ENCODE measurements at places on chromosomes 3 and 15.

- no peak for DNase-seq
These were observed 1.2 kb downstream of the KLF13 start for GRCh38 chr15:31327669-31328427.

DNA sequence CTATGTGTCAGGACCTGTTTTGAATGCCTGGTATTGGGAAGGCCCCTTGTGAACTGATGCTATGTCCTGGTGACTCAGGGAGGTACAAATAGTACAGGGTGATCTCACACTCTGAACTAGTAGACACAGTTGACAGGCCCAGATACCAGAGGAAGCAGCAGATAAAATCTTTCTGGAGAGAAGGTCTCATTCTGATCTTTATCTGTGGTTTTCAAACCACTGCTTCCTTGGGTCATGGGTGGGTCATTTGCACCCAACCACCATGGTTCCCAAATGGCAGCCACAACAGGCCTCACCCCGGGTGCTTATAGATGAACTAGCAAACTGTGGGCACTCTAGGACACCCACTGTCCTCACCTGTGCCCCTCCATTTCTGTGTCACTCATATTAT, 43.4 kb downstream of the PXYLP1 start:
- DNase-seq = no peak

DNA sequence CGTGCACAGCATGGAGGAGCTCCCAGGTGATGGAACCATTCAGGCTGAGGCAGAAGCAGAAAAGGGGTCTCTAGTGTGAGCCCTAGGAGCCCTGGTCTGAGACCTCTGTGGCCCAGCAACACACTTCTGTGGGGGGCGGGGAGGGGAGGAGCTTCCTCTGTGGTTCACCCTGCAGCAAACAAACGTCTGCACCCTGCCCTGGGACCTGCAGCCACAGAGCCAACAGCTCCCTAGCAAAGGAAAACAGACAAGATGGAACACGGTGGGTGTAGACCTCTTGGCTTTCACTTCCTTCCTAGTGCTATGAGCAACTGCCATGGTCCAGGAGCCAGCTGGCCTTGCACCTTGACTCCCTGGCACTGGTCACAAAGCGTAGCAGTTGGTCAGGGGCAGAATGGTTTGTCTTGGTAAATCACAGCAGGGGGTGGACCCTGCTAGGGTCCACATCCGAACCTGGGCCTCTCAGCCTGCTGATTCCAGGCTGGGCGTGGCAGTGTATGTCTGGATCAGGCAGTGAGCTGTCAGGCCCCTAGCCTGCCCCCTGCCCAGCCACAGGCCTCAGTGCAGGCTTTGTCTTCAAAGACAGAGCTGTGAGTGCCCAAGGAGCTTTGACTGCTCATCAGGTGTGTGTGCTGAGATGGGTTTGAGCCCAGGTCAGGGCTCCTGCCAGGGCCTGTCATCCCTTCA, 6.7 kb downstream of the AMIGO3 start:
- no peak for DNase-seq

GRCh38 chr3:71881041-71881440, 96.1 kb upstream of the PROK2 start:
- no peak for DNase-seq

GRCh38 chr3:1960506-1960905, 138.2 kb upstream of the CNTN4 start:
- DNase-seq = no peak

DNA sequence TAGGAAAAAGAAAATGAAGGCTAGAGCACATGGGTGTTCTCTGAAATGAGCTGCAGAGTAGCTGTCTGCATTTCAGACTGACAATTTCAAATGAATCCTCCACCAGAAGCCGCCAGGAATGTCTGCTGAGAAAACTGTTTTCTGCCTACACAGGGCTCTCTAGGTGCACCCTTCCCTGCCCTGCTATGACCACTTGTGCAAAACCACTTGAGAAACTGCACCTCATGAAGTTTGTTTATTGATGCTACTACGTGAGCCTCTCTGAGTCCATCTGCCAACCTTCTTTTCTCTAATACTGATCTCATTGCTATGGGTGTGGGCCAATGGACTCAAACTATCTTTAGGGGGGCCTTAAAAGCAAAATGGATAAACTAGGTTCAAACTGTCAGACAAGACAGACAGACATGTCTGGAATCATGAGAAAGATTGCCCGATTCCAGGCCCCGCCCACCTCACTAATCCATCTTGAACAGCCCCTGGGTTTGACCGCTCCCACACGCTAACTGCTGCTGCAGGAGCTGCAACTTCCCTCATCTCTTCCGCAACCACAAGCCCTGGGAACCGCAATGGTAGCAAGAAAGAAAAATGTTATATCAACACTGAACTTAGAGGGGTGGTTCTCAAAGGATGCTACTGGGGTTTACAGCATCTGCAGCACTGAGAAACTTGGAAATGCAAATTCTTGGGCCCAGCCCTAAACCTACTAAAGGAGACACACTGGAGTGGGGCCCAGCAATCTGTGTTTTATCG, 9.0 kb upstream of the CD47 start:
- DNase-seq = no peak
